Activated naive CD8-positive, alpha-beta T cell treated with anti-CD3 and anti-CD28 coated beads, Interleukin-2, amount 50 U/mL, for 16 hours (primary cell): ENCODE measurements at places on chromosomes 5 and 9.

GRCh38 chr5:181189363-181189961 is 15.5 kb downstream of the TRIM7 start:
- no peak for DNase-seq

DNA sequence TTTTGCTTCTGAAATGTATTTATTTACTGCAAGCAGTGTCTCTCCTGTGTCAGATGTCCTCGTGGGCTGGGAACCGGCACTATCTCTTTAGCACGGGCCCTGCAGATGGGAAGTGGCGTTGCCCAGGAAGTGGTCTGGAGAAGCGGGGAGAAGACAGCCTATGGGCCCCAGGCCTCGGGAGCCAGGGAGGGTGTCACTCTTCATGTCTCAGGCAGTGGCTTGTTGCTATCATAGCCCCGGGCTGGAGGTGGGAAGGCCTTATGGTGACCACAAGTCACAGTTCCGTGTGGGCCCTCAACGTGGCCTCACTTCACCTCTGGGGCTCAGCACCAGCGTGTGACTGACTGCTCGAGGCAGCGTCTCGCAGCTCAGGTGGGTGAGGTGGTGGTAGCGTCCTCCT is 41.4 kb downstream of the SYK start:
- no peak for DNase-seq

- DNase-seq: no peak
These were observed 30.8 kb upstream of the ACOT12 start for GRCh38 chr5:81424728-81425127.

- DNase-seq: no peak
These were observed 15.7 kb downstream of the TTC23L start for GRCh38 chr5:34854459-34855174.

GRCh38 chr9:136952876-136953770 is 1.1 kb downstream of the LCN12 start:
- no peak for DNase-seq

DNA sequence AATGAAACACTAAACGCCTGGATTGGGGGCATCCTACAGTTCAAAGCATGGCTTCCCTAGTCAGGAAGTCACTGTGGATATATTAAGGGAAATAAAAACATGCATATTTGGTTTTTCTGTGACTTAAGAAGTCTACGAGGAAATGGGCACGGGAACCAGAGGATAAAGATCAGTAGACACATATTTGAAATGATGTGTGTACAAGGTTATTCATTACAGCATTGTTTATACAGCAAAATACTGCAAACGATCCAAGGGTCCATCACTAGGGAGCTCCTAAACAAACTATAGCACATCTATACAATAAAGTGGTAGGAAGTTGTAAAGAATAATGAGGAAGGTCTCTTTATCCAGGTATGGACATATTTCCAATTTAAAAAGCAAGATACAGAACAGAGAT is 71.8 kb downstream of the EFNA5 start:
- no peak for DNase-seq

GRCh38 chr5:75277463-75277862 is 40.8 kb upstream of the ANKRD31 start:
- DNase-seq: no peak

DNA sequence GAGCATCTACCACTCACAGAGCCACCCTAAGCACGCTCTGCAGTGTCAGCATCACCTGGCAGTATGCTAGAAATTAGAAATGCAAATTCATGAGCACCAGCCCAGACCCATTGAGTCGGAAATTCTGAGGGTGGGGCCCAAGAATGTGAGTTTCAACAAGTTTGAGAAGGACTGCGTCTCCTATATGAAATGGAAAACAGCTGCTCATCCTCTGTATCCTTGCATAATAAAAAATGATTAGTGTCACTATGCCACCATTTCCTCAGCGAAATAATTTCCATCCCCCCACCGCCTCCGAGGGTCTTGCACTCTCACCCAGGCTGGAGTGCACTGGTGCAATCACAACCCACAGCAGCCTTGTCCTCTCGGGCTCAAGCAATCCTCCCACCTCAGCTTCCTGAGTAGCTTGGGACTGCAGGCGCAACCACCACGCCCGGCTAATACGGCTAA is 1.3 kb upstream of the IQGAP2 start:
- no peak for DNase-seq

GRCh38 chr5:119340597-119341218 is 15.1 kb upstream of the TNFAIP8 start:
- DNase-seq: no peak

- DNase-seq: no peak
These were observed 1011.5 kb upstream of the NUDT12 start for GRCh38 chr5:104573949-104574709.

DNA sequence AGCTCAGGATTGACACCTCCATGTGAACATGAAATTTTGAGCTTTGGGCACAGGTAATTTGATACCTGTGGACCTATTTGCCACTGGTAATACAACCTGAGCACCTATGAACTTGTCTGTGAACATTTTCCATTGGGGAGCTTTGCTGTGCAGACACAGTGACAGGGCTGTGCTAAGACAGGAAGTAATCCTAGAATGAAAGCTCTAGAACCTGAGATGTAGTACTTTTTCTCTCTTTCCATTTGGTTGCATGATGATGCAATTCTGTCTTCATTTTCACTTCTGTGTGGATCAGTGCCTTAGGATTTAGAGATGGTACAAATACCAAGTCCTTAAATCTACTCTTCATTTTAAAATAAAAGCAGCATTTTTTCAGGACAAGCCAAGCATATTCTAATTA is 216.9 kb downstream of the NR3C1 start:
- DNase-seq: no peak

- DNase-seq: no peak
These were observed 37.6 kb upstream of the SLCO6A1 start for GRCh38 chr5:102536323-102536928.

- DNase-seq: no peak
These were observed 36.8 kb downstream of the PCDHGC5 start for GRCh38 chr5:141525653-141526052.
